Chondrocyte (in vitro differentiated cells): ENCODE measurements at places on chromosomes 7 and 10. TPM values are rescaled to one million over a fixed set of nuclear protein-coding genes. Genes with fewer than 3 reads are reported as not detected.

GRCh38 chr10:132398566-132398991 lies 1.6 kb downstream of the PWWP2B start:
- no peak for DNase-seq

- DNase-seq, result no peak
Measured at GRCh38 chr7:7109934-7110333, 72.4 kb upstream of the C1GALT1 start.

DNA sequence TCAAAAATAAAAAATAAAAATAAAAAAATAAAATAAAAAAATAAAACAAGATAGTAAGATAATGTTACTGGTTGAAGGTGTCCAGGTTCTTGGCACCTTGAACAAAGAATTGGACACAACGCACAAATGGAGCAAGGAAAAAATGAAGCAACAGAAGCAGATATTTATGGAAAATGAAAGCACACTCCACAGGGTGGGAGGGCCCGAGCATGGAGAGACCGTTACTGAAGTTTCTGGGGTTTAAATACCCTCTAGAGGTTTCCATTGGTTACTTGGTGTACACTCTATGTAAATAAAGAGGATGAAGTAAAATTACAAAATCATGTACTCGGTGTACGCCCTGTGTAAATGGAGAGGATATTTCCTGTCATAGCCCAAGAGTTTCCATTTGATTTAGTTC lies 15.7 kb upstream of the PFKP start:
- DNase-seq, result no peak

- no peak for DNase-seq
Measured at GRCh38 chr10:13634207-13634606, 47.4 kb downstream of the PRPF18 start.

DNA sequence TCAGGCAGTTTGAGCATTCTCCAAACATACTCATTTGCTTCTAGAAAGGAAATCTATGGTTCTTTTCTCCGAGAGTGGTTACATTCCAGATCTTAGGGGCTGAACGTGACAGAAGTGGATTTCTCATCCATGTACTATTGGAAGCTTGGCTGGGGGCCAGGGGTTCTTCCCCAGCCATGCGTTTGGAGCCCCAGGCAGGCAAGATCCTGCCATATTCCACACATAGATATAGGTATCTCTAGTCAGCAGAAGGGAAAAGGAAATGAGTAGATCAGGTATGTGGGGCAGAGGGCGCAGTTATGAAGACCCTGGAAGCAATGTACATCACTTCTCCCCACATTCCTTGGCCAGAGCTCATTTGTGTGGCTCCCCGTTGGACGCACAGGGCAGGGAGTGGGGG lies 299.8 kb downstream of the CCDC3 start:
- DNase-seq, result no peak

Gene AGAP9
- total RNA-seq, result 4.8 to 9.3 TPM (median 5.4 TPM) in 3 replicates

Gene ACTA2
- total RNA-seq, result 846 to 4,145 TPM (median 3,929 TPM) in 3 replicates

Gene APBB1IP
- total RNA-seq, result not detected in 3 replicates

GRCh38 chr10:112732277-112732921 lies 217.6 kb upstream of the TCF7L2 start:
- DNase-seq, result no peak

Gene GLI3
- 11.7 to 37.8 TPM (median 12.1 TPM) in 3 replicates for total RNA-seq

DNA sequence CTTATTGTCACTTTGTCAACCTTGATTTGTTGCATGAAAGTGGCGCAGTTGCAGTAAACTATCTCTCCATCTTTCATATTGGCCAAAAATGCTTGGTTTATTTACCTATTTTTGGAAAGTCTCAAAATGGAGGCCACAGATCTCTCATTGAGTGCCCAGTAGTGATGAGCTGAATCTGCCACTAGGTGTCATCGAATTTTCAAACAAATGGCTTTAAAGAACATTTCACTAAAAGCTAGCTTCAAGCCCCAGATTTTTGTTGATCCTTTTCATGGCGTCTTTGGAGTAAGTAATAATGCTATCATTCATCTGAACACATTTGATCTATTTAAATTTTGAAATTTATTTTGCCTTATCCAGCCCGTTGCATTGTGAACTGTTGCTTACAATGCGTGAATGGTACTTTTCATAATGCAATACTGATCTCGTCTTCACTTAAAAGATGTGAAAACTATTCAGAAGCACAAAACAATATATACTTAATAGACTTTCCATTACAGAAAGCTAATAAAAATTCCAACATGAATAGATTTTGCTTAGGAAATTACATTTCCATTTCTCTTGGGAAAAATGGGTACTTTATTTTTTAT lies 236.2 kb downstream of the DNAJB9 start:
- no peak for DNase-seq

Gene SH2B2
- 2.3 to 4.1 TPM (median 2.6 TPM) in 3 replicates for total RNA-seq

Gene TTYH3
- total RNA-seq, result 196 to 209 TPM (median 198 TPM) in 3 replicates

- no peak for DNase-seq
Measured at GRCh38 chr7:155285833-155286232, 11.8 kb upstream of the INSIG1 start.

DNA sequence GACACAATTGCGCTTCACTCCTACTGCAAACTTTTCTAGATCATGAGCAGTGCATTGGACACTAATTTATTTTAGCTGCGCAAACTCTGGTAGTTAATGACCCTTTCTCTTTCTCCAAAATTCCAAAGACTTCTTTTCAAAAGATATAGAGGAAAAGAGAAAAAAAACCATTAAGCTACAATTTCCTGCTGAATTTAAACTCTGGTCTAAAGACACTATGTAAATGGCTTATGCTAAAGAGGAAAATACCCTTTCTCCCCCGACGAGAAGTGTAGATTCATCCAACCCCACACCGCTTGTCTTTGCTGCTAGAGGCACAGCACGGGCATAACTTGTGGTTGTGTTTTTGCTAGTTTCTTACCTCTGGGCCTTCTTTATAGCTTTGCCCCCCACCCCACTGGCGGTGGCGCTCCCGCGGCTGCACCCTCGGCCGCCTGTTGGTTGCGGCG lies 84.1 kb downstream of the SNX10 start:
- DNase-seq, result no peak
